ENCODE measurements at places on chromosomes 5 and 9.

DNA sequence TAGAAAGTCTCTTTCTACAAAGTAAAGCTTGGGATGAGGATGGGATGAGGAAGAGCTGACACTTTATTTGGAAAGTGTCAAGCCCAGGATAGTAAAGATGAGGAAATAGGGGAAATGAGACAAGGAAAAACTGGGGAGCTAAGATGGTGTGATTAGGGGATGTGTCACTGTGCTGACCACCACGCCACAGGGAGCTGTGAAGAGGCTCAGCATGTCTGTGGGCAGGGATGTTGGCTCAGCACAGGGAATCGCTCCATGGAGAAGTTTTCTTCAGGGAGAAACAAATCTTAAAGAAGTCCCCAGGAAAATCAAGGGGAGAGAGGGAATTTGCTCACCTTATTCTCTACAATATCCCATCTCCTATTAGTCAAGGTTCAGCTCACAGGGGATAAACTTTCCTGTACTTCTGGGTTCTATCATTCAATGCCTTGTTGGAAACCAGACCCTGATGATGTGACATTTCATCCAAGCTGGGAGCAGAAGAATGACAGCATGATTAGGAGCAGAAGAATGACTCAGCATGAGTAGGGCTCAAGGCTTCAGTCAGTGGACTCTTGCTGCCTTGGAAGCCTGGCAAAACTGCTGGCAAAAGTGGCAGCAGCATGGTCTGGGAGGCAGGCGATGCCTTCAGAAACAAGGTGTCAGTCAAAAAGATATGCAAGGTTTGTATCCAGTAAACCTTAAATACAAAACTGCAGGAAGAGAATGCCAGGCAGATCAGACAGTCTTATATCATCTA is 4.9 kb downstream of the HSPB3 start:
- no peaks in the 10 kb centered on the region for H3K27me3 ChIP-seq
- H3K4me1 ChIP-seq: no peaks in the 10 kb centered on the region
- no peaks in the 10 kb centered on the region for H3K36me3 ChIP-seq
- no peak overlapping the region for H3K27ac ChIP-seq
- no peak overlapping the region for H3K4me3 ChIP-seq

- peak overlapping the region; percentile 88 for H3K27ac ChIP-seq
- DNase-seq: peak; percentile 96
- no peaks in the 10 kb centered on the region for H3K27me3 ChIP-seq
Measured at GRCh38 chr9:89999534-90000370, 394.9 kb downstream of the GADD45G start.

DNA sequence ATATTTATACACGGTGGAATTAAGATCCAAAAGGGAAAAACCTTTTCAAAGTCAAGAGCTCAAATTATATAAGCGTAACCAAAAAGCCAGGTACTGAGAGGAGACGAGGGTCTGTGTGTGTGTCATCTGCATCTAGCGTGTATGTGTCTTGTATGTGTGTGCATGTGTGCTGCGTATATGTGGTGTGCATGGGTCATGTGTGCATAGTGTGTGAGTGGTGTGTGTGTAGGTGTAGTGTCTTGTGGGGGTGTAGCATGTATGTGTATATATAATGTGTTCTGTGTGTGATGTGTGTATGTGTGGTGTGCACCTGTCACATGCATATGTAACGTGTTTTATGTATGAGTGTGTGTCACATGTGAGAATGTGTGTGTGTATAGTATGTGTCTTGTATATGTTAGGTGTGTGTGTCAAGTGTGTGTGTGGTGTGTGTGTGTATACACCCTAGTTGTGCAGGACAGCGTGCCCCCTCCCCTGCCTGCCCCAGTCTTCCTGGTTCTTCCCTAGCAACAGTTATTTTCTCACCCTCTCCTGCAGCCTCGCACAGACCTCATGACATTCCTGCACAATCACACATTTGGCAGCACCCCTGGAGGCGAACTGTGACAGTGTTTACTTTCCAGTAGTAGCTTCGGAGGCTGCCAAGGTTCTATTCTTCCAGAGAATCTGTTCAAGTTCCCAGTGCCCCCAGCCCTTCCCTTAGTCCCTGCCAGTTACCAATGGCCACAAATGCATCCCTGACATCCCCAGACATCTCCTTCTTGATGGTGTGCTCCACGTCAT is 27.1 kb upstream of the TNIP1 start:
- H3K27me3 ChIP-seq: no peaks in the 10 kb centered on the region
- peak overlapping the region; percentile 91 for H3K27ac ChIP-seq
- H3K36me3 ChIP-seq: peaks cover 25% of the 10 kb centered on the region
- DNase-seq: peak; percentile 69
- H3K4me1 ChIP-seq: no peaks in the 10 kb centered on the region

GRCh38 chr9:89483592-89484474 is 14.1 kb downstream of the SEMA4D start:
- H3K4me3 ChIP-seq: no peak overlapping the region

DNA sequence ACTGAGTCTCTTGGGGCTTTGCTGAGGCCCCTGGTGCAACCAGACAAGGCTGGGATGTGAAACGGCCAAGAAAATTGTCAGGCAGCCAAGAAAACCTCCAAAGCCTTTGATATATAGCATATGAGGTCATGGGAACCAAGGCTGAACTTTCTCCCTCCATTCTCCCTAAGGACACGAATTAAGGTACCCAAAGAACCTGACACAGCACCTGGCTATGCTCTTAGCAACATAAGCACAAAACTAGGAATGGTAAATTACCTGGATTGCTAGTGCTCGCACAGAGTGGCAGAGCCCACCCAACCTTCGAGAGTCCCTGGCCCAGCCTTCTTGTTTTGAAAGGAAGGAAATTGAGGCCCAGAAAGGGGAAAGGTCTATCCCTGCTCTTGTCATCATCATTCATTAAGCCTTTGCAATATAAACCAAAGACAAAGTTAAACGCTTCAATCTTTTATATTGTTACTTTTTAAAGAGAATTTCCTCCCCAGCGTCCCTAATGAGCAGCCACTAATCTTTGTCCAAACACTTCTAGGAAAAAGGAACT is 220.0 kb upstream of the NR4A3 start:
- no peak overlapping the region for H3K27ac ChIP-seq
- no peaks in the 10 kb centered on the region for H3K4me1 ChIP-seq
- no peaks in the 10 kb centered on the region for H3K27me3 ChIP-seq
- no peak overlapping the region for H3K4me3 ChIP-seq

DNA sequence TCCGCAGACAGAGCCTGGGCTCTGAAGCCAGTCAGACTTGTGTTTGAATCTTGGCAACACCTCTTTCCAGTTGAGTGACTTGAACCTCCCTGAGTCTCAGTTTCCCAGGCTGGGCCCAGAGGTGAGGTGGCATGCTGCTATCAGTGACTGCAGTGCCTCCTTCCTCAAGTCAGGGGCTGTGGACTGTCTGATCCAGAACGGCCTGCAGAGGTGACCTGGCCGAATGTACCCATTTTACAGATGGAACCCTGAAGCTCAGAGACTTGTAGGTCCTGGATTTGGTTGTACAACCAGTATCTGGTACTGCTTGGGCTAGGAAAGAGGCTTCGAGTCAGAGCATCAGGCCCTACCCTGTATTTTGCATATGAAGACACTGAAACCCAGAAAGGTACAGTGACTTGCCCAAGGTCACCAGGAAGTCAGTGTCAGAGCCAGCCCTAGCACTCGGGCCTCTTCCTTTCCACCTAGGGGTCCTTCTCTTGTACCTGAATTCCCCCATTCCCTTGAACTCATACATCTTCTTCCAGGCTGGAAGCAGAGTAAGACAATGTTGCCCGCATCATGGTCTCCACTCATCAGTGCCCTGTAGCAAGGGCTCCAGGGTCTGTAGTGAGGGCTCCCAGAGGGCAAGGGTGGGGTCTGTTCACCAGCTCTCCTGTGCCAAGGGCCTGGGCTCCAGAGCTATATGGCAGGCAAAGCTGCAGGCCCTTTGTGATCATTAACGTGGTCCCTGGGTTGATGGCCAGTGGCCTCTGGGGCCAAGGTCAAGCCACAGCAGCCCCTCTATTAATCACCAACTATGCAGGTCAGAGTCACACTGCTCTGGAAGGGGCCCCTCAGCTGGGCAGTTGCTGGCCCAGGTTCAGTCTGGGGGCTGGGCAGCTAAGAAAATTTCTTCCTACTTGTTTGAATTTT is 28.5 kb downstream of the GSN start:
- H3K4me1 ChIP-seq: peaks cover 2% of the 10 kb centered on the region
- H3K27me3 ChIP-seq: no peaks in the 10 kb centered on the region
- no peaks in the 10 kb centered on the region for H3K36me3 ChIP-seq
- H3K27ac ChIP-seq: no peak overlapping the region
- no peak overlapping the region for H3K4me3 ChIP-seq

Data from right lobe of liver (tissue), 6 donors.